ENCODE measurements at places on chromosomes 6 and 20.

DNA sequence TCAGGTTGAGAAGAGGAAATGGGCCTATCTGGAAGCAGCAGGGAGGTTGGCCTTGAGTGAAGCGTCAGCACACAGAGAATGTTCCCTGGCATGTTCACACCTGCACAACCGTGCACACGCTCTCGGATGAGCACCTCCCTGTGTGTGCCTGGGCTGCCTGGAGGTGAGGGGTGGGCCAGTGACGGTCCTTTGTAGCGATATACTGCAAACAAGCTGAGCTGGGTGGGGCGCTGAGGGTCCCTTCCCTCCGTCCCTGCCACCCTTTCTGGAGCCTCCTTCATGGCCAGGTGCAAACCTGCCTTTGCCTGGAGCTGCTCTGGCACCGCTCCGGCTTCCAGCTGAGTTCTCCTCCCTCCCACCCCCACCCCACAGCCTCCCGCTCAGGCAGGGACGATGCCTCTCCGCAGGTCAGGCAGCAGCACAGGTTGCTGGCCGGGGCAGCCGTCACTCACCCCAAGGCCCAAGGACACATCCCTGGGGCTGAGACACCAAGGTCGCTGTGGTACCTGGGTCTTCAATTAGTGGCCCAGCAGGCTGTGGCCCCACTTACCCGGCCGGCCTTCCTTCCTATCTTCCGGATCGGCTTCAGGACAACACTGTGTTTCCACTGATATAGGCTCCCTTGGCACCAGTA lies 111.6 kb downstream of the ERMARD start:
- DNase-seq, result no peak

- DNase-seq, result no peak
Observed at GRCh38 chr6:156794546-156795354, 17.6 kb downstream of the ARID1B start.

DNA sequence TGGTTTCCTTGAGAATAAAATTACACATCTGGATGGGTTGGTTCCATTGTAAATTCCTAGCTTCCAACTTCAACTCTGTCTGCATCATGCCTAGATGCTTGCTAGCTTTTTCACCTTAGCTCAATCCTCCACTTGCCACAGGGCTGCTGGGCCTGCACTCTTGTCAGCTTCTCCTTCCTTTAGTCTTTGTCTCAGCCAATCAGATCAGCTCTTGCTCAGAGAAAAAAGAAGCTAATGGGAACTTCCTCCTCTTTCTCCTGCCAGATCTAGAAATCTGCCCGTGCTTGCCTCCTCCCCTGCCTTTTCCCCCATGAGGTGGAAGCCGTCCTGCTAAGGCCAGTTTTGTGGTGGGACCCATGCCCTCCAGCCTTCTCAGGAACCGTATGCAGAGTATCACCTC lies 18.5 kb downstream of the RAE1 start:
- no peak for DNase-seq

DNA sequence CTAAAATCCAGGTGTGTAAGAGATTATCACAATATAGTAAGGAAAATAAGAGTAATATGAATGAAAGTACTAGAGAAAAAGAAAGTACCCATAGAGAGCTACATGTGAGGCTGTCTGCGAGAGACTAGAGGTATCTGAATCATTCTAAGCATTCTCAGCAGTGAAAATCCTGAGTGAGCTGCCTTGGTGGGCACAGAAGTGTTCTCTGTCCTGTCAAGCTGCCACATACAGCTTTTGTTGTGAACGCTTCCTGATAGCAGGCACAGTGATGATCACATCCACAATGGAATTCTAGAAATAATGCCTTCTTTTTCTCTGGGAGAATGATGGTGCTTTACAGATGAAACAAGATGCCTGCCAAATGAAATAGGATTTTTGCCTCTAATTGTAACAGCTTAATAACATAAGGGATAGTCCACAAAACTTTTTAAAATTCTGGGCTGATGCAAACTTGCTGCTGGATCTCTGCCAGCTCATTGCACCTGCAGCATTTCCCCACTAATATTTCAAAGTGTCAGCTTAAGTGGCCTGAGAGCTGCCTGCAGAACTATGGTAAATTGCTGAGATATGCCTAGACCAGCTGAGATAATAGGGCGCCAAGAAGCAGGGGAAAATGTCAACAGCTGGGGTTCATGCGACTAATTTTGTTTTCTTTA lies 620.5 kb downstream of the DOK5 start:
- no peak for DNase-seq

GRCh38 chr6:6588064-6588923 lies at the start of gene LY86:
TSS of gene LY86 (plus strand) at chr6:6588720. CDS start at chr6:6588735, 15 bp downstream.
- DNase-seq, result no peak

GRCh38 chr20:8234580-8234979 lies 102.5 kb downstream of the PLCB1 start:
- DNase-seq, result no peak

GRCh38 chr6:79028641-79029314 lies 49.3 kb downstream of the PHIP start:
- DNase-seq, result no peak

GRCh38 chr6:149013586-149014344 lies 266.9 kb downstream of the UST start:
- DNase-seq, result no peak

GRCh38 chr20:45788351-45788750 lies 3.3 kb downstream of the WFDC3 start:
- DNase-seq, result no peak

GRCh38 chr20:8265588-8265987 lies 133.5 kb downstream of the PLCB1 start:
- DNase-seq, result no peak

GRCh38 chr6:91328241-91328640 lies 741.4 kb upstream of the MAP3K7 start:
- no peak for DNase-seq

DNA sequence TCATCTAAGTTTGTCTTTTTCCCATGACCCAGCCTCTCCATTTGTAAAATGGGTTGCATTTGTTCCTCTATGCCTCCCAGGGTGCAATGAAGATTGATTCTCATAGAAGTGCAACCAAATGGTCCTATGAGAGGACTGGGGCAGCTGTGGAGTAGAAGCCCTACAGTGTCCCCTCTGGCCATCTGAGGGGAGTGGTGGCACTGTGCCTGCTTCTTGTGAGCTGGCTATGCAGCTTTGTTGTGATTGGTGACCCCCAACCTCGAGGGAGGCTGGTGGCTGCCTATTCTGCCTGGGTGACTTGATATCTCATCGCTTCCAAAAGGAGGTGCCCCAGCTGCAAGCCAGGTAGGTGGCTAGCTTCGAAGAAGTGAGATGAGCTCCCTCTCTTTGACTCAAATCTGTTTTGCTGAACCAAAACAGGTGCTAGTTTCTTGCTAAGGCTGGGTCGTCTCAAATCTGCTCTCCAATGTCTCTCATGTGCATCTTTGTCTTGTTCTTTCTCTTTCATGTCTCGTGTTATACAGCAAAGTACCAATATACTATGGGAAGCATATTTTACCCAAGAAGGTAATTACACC lies 33.9 kb downstream of the TXLNB start:
- no peak for DNase-seq

GRCh38 chr20:19725814-19726525 lies 32.1 kb upstream of the RIN2 start:
- DNase-seq, result no peak

- no peak for DNase-seq
Observed at GRCh38 chr6:53058388-53059195, 6.6 kb upstream of the FBXO9 start.

DNA sequence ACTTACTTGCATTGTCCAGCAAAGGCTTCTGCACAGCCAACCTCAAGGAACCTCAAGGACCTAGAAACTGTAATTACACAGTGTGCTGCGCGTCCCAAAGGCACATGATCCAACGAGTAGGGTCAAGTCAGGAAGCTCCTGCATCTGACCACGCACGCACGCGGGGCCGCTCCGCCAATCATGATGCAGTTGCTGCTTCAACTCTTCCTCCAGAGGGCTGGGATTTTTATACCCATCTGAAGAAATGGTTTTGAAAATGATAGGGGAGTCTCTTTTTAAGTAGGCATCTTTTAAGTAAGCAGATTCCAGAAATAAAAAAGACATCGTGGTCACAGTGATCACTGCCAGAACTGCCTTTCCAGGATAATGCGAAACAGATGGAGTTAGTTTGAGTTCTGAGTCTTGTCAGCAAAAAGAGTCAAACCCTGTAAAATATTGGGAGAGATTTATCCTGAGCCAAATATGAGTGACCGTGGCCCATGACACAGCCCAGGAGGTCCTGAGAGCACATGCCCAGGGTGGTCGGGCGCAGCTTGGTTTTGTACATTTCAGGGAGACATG lies 34.0 kb downstream of the KIF25 start:
- DNase-seq, result no peak

DNA sequence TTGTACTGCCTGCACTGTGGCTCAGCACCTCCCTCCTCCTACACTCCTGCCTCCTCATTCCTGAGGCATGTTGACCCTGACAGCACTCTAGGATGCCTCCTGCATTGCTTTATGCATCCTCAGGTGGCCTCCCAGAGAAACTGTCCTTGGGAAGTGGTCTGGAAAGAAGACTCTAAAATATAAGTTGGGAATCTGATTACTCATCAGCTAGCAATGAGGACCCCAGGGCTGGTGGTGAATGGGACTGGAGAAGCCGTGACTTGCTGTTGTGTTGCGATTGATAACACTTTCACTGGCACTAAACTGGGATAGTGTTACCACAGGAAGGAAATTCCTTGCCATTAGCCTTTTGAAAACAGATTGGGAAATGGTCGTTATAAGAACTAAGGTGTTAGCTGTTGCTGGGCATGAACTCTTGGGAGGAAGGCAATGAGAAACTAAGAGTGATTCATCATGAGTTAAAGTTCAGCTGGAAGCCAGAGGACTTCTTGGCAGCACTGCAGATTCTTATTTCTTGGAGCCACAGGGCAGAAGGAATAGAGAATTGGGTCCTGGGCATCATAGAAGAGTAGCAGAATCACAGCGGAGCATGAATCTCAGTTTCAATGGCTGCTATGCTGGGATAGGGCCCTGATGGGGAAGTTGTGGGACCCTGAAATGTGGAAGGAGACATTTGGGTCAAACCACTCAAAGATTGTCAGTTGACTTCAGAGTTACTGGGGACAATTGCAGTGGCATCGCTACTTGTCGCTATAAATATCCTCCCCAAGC lies 10.1 kb upstream of the SIRPD start:
- no peak for DNase-seq

GRCh38 chr6:142856624-142857232 lies 88.2 kb downstream of the HIVEP2 start:
- no peak for DNase-seq

GRCh38 chr6:90044182-90044832 lies 150.0 kb downstream of the GJA10 start:
- DNase-seq, result no peak

GRCh38 chr6:169884158-169884557 lies 132.7 kb downstream of the ERMARD start:
- DNase-seq, result no peak

GRCh38 chr6:43478008-43478372 lies 620 bp downstream of the TJAP1 start:
- DNase-seq, result no peak

GRCh38 chr6:14375930-14376329 lies 258.4 kb downstream of the CD83 start:
- no peak for DNase-seq

GRCh38 chr6:9025796-9026394 lies 590.5 kb upstream of the SLC35B3 start:
- no peak for DNase-seq

DNA sequence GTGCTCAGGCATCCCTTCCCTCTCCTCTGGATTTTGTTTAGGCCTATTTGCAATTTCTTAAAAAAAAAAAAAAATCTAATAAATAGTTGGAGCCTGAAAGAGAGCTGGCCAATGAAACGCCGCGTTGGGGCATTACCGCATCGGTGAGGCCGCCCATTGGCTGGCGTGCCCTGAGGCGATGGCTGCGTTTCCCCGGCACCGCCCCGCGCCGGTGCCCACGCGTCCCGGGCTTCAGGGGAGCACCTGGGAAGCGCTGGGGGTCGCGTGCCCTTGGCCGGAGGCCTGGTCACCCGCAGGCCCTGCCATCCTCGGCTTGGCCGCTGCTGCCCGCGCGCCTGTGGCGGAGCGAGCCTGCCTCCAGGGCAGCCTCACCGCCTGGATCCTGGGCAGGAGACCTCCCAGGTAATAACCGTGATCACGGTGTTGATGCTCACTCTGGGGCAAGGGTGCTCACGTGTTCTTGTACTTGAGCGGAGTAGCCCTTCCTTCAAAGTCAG lies 155.4 kb downstream of the NRN1 start:
- DNase-seq, result peak; percentile 33

- no peak for DNase-seq
Observed at GRCh38 chr6:34947561-34947960, 58.5 kb downstream of the ANKS1A start.

DNA sequence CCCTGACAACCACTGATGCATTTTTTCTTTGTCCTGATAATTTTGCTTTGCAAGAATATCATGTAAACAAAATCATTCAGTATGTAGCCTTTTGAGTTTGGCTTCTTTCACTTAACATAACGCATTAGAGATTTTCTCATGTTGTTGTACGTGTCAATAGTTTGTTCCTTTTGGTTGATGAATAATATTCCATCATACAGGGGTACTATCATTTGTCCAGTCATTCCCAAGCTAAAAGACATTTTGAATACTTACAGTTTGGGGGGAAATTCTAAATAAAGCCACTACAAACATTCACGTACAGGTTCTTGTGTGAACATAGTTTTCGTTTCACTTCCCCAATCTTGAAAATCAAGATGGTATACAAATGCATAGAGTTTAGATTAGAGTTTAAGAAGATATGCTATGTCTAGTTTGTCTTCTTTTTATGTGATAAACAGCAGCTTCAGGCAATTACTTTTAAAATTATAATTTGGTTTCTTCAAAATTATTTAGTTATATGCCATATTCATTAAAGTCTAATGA lies 5.2 kb downstream of the HAO1 start:
- DNase-seq, result no peak

DNA sequence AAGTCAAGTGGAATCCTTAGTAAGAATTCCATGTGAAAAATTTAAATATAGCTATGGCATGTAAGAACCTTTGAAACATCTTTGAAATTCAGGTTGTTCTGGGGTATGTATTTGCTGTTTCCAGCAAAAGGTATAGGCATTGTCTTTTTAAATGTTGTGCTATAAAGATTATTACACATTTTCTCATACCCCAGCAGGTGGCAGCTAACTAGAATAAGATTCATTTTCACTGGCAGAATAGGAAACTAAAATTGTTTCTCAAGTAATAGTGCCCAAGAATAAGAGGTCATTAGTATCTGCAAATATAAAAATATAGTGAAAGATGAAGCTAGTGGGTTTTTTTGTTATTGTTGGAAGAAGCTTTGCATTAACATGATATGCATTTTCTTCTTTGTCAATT lies 1.8 kb downstream of the GRIK2 start:
- DNase-seq, result no peak

DNA sequence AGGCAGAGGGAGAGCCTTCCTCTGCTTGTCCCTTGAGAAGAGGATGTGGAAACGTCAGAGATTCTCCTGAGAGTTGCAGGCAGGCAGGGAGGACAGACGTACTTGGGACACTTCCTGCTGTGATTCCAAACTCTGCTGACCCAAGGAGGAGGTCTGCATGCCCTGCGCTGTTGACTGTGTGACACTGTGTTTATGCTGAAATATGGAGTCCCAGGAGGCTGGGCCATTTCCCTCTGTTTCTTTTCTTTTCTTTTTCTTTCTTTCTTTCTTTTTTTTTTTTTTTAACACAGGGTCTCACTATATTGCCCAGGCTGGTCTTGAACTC lies 63.5 kb upstream of the BHLHE23 start:
- DNase-seq, result no peak

- DNase-seq, result no peak
Observed at GRCh38 chr6:112909781-112910180, 562.7 kb downstream of the RFPL4B start.

GRCh38 chr6:16751251-16751946 lies 9.9 kb downstream of the ATXN1 start:
- no peak for DNase-seq

All from stimulated activated CD8-positive, alpha-beta memory T cell treated with anti-CD3 and anti-CD28 coated beads, Interleukin-4, amount 100 ng/mL, for 4 hours (primary cell).